ENCODE measurements at places on chromosomes 16 and 17.

DNA sequence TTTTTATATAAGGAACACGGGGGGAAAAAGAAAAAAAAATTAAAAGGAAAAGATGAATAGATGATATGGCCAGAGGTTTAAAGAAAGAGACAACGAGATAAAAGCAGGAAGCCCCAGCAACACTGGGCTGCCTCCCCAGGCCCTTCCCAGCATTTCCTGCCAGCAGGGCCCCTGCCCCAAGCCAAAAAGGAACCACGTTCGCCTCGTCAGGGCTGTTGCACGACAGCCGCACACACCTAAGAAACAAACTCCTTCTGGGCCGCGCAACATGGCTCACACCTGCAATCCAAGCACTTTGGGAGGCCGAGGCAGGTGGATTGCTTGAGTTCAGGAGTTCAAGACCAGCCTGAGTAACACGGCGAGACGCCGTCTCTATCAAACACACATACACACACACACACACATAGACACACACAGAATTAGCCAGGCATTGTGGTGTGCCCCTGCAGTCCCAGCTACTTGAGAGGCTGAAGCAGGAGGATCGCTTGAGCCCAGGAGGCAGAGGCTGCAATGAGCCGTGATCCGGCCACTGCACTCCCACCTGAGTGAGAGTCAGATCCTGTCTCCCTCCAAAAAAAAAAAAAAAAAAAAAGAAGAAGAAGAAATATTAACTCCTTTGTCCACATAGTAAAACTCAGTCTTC, 83.0 kb downstream of the ANKRD11 start:
- DNase-seq, result no peak

- no peak for DNase-seq
These were observed 1.8 kb downstream of the ST3GAL2 start for GRCh38 chr16:70437017-70437581.

DNA sequence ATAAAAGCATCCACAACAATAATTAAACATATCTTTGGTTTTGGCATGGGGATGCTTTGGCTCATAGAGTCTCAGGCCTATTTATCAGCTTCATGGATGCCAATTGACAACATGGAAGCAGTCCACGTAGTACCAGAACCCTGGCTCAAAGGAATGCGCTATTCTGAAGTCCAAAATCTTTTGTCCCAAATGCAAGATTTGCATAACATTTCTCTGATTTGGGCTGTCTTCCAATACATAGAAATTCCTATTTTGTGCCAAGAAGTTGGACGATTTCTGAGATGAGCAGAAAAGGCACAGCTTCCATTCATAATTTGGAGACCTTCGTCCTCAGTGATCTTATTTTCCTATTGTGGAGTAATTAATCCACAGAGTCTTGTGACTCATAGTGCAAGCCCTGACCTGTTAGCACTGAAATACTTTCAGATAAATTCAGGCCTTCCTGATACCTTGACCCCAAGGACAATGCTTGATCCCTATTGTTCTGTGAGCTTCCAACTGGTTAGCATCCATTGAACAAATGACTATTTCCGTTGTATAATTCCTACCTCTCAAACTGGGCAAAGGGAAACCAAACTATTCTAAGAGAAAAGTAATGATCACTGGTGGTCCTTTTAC, 78.4 kb upstream of the CDH11 start:
- no peak for DNase-seq

DNA sequence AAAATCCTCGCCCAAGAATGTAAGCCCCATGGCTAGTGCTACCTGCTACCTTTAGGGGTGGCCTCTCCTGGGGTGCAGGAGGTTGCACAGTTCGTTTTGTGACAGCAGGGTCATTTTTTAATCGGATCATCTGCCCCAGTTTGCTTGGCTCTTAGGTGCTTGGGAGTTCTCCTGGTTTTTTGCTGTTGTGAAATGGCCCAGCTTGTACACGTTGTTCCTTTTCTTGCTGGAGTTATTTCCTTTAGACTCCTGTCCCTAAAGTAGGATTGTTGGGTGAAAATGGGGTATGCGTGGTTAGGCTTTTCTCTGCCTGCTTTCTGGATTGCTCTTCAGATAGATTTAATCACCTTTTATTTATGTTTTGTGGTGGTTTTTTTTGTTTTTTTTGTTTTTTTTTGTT, 25.8 kb downstream of the ABCC1 start:
- no peak for DNase-seq

- DNase-seq, result no peak
These were observed 53.4 kb downstream of the BRIP1 start for GRCh38 chr17:61809816-61810392.
